ENCODE measurements at places on chromosomes 2 and 18.

GRCh38 chr2:120832296-120833070 lies 96.8 kb downstream of the GLI2 start:
- DNase-seq, result no peak

- DNase-seq, result no peak
Measured at GRCh38 chr2:157672129-157672528, 43.5 kb upstream of the ACVR1C start.

GRCh38 chr2:176121190-176122051 lies 1.1 kb upstream of the HOXD9 start:
- DNase-seq, result no peak

GRCh38 chr2:28348921-28349320 lies 43.7 kb upstream of the FOSL2 start:
- DNase-seq, result no peak

DNA sequence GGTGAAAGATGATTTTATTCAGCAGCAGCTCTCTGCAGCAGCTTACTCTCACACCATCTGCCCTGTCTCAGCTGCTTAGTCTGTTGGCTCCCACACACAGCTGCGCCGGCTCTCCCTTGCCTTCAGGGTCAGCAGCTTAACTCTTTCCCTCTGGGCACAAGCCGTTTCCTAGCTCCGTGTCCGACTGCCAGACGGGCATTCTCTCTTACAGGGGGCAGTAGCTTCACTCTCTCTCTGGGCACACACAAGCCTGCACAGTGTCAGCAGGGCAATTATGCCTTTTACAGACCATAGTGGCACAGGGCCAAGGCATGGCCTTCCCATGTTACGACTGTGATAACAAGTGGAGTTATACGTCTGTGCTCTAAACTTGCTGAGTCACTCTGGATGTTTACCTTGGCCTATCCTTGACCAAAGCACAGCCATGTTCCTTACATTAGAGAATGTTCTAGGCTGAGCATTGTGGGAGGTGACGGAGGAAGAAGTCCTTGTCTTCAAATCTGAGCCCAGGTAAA lies 31.7 kb downstream of the PCARE start:
- DNase-seq, result no peak

- no peak for DNase-seq
Measured at GRCh38 chr2:39524061-39524460, 87.0 kb upstream of the MAP4K3 start.

DNA sequence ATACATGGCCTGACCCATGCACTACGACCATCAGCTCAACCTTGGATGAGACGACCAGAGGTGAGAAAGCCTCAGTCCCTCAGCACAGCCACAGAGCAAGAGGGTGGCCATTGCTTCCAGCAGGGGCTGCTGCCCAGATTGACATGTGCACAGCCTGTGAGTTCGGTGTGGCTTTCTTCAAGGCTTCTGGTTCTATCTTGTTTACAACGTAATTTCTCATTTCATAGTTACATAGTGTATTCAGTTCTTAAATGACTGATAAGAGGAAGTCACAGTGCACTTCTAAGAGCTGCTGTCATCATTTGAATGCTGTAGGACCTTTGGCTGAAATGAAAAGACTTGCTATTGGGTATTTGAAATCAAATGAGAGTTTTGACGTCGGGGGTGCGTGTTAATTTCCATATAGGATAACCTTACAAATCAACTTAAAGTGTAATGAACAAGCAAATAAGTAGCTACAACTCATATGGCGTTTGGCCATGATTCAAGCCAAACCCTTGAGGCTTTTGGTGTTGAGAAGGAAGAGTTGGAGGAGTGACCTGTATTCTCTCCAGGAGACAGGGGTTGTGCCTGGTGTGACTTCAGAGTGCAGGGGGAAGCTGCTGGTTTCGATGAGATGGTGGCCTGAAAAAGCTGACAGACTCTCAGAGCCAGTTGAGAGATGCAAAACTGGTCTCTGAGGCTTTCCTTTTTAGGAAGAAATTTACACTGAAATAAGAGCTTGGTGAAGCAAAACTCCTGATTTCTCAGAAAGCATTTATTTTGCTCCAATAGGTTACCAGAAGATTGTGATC lies 51.0 kb downstream of the TSHZ1 start:
- no peak for DNase-seq

All from epithelial cell of prostate (primary cell).